ENCODE measurements at places on chromosomes 3 and 15.

- DNase-seq = no peak
Observed at GRCh38 chr15:92524874-92525565, 130.6 kb downstream of the FAM174B start.

DNA sequence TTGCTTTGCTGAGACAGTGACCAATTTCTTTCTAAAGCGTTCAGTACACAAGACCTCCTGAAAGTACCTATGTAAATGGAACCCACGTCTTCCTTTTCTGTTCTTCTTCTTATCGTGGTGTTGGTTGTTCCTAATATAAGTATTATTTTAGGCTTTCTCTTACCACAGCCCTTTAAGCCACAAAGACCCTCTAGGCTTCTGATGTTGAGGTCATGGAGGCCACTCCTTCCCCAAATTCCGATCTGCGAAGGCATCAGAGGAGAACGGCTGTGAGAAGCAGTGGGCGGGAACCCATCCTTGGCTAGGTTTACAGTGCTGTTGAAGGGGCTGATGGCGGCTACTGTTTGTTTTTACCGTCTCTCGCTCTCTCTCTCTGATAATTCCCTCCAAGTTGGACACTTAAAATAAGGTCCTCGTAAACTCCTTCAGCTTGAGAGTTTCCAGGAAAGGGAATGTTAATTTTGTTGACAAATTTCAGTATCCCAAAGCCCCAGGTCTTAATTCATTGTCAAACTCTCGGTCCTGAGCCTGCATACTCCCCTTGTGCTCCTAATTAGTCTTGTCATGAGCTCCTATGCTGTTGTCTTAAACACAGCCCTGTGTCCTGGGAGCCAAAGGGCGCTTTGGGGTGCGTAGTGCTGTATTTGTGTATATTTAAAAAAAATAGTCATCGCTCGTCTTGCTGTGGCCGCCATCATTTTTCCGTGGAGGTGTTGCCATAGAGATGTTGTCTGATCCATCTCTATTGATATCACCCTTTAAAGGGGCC, 178.8 kb downstream of the OPA1 start:
- no peak for DNase-seq

DNA sequence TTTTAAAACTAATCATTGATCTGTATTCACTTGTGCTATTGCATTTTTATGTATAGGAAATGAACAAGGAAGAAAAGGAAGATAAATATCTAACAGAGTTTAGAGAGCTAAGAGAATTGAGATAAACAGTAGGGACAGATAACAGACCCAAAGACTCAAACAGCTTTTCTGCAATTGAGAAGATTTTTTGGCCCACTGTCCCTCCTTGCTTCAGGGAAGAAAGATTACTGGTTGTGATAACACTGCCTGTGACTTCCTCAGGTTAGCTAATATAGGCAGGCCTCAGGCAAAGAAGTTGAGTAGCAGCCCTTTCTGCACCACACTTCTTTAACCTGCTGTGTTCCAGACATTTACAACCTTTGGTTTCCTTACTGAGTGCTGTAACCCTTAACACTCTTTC, 2.7 kb upstream of the COX17 start:
- DNase-seq = no peak

DNA sequence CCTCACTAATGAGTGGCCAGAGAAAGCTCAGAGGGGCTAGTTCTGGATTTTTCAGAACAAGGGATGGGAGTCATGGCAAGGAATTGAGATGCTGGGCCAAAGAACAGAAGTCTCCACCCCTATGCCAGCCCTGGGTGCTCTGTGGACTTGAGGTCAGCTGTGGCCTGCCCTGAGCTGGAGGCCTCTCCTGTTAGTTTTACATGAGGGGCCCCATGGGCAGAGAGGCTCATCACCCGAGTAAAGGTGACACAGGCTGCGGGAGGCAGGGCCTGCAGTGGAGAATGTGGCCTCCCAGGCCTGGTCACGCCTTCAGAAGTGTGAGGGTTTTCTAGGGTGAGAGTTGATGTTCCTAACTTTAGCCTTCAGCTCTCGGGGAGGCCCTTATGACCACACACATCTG, 44.9 kb downstream of the ABHD5 start:
- no peak for DNase-seq

- DNase-seq = no peak
Observed at GRCh38 chr3:189507856-189508255, 123.3 kb upstream of the TP63 start.

- DNase-seq = no peak
Observed at GRCh38 chr15:96737408-96737807, 406.9 kb downstream of the NR2F2 start.

GRCh38 chr3:23728601-23729117, 77.1 kb upstream of the UBE2E1 start:
- no peak for DNase-seq

DNA sequence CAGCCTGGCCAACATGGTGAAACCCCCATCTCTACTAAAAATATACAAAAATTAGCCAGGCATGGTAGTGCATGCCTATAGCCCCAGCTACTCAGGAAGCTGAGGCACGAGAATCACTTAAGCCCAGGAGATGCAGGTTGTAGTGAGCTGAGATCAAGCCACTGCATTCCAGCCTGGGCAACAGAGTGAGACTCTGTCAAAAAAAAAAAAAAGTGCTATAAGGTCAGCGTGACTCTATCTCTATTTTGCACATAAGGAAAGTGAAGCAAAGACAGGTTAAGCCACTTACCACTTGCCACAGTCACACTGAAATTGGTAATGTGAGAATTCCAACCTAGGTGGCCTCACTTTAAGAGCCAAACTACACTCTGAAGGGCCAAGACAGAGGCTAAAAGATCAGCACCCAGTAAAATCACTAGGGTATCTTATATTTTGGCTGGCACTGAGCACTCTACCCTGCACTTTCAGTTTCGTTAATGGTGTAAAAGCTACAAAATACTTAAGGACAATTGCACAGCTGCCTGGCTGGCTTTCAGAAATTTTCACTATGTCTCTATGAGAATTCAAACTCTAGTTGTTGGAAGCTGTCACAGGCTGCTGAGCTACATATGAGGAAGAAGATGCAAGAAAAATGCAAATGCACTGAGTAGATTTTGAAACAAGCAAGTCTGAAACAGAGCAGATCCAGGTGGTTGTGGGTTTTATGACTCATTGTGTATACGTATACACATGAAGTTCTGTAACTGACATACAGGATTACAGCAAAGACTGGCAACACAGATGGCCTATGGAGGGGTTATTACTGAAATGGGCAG, 32.7 kb downstream of the TRANK1 start:
- DNase-seq = peak; percentile 19

All from stromal cell of bone marrow (primary cell).